ENCODE measurements at places on chromosomes 5 and 9.

DNA sequence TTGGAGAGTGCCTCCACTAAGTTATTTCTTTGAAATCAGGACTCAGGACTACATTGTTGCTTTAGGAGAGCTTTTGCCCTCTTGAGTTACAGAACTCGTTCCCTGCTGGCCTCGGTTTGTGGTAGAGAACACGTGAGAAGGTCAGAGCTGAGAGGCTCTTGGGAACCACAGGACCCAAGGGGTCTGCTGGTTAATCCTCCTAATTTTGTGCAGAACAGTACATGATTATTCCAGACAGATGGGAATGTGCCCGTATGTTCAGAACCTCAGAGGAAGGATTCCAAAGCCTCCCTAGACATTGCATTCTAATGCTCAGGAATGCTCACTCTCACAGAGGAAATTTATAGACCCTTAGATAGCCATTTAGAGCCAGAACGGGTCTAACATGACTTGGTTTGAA is 25.2 kb upstream of the BASP1 start:
- no peak for DNase-seq

DNA sequence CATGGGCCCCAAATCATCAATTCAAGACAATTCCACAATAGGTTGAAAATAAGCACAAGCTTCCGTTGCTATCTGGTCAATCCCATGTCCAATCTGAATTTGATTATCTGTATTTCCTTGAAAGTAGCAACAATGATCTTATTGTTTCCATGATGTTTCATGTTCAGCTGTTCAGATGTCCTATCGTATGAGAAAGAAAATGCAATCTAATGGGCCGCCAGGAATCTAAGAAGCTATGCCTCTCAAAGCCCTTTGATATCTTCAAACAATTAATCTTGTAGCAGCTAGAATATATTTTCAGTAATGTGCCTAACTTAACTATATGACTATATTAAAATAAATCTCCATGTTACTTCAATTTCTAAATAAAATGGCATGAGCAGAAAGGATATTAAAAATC is 32.1 kb upstream of the ALDOB start:
- DNase-seq: no peak

GRCh38 chr5:64384765-64385164 is 121.0 kb upstream of the RGS7BP start:
- DNase-seq: no peak

DNA sequence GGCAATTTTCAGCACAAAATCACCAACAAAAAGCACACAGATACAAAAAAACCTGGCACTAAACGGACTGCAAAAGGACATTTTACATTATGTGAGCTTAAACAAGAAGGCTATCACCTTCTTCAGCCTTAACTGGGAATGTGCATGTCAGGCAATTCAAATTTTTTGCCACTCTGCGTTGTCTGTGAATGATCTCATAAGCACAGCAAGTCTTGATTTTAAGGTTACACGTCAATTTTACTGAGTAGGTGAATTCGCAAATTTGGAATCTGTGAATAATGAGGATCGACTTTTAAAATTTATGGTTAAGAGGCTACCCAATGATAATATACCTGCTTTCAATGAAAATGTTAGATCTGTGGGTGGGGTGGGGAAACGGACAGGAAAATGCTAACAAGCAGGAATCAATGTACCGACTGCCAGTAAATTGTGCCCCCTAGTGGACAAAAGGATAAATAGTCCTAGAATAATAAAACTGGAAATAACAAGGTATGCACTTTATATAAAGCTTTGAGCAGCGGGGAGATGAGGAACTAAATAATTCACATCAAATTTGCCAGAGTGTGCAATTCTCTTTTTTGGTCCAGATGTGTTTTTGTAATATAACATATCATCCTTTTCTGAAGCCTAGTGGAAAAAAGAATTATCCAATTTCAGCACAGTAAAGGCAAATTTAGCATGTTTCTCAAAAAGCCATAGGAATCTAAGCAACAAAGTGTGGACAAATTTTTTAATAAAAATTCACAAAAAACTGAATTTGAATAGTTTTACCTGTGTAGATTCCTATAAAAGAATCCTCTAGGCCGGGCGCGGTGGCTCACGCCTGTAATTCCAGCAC is 20.5 kb downstream of the EQTN start:
- DNase-seq: no peak

DNA sequence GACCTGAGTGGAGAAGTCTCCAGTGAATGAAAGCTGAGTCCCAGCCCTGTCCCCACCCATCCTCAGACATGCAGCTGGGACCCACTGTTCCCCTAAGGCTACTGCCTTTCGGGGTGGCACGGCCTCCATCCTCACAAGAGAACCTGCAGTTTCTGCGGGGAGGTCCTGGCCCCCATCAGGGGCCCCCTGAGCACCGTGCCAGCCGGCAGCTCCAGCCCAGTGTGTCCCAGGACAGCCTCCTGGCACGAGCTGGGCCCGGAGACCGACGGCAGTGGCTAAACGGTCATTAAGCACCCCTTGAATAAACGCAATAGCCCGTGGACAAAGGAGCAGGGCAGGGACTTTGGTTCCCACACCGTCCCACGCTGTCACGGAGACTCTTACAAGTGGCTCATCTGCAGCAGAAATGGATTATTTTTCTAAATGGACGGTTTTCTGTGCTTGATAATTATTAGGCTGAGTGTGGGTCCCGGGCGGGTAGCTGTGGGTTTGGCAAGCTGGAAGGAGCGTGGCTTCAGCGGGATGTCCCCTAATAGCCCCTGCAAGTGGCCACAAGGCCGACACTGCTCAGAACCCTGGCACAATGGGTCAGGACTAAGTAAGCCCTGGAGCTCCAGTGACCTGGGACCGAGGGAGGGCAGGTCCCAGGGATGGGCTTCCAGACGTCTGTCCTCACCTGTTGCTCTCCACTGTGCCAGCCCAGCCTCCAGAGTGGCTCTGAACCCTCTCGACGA is 17.4 kb downstream of the FAM78A start:
- DNase-seq: no peak

DNA sequence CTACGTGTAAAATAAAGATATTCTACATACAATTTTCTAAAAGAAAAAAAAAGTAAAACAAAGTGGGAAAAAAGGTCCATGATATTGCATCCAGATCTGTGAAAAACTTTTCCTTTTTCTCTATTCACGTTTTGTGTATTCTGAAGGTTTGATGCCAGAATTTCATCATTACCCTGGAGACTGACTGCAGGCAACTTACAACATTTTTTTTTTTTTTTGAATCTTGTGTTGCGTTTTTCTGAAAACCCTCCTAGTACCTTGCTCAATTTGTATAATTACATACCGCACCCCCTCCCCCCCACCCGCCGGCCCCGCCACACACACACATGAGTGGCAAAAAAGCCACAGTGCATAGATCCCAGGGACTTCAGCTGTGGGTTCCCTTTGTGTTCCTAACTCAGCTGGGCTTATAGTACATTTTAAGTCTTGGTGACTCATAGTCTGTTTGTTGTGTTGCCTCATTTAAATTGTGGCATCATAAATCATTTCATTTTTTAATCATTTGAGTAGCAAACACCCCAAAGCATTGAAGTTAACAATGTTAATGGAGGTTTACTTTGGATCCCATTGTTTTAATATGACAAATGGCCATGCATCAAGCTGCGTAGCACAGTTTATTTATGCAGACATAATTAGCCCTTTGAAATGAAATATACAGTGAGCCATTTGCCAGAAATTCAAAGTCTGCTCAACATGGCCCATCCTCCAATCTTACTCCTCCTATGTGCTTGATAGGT is 36.0 kb downstream of the PRDM6 start:
- DNase-seq: no peak

GRCh38 chr9:38026840-38027527 is 42.0 kb downstream of the SHB start:
- DNase-seq: no peak

DNA sequence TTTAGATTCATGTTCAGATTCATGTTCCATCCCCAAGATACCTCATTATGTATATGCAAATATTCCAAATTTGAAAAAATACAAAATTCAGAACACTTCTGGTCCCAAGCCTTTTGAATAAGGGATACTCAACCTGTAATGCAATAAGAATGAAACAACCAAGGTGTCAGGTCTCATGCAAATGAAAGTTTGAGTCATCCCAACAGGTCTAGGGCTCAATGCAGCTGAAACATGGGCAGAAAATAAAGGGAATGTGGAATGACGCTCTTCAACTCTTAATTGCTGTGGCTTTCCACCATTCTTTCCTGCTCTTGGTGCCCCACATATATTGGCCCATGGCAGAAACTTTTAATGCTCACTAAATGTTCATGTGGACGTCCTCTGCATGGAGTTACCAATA is 107.3 kb upstream of the DAPK1 start:
- DNase-seq: no peak

GRCh38 chr5:60821488-60822284 is 22.4 kb downstream of the ELOVL7 start:
- DNase-seq: no peak

- no peak for DNase-seq
Observed at GRCh38 chr5:133569347-133569746, 43.0 kb downstream of the FSTL4 start.

- no peak for DNase-seq
Observed at GRCh38 chr5:27240791-27241190, 202.4 kb upstream of the CDH9 start.

- DNase-seq: no peak
Observed at GRCh38 chr9:19615036-19615624, 173.7 kb downstream of the SLC24A2 start.

GRCh38 chr5:127326431-127326830 is 35.8 kb downstream of the MEGF10 start:
- DNase-seq: no peak

All from activated T-helper 1 cell treated with Interleukin-2 at 50 U/mL for 16 hours (primary cell).